ENCODE measurements at places on chromosomes 2 and 18. TPM values are rescaled to one million over a fixed set of nuclear protein-coding genes. Genes with fewer than 3 reads are reported as not detected.

The MALL gene
- 27.4 TPM for total RNA-seq

The CNOT11 gene
- 40.4 TPM for total RNA-seq

The TMEFF2 gene
- not detected for total RNA-seq

The CAPN14 gene
- total RNA-seq, result 0.16 TPM

The IL1A gene
- not detected for total RNA-seq

The ARHGEF33 gene
- 1.0 TPM for total RNA-seq

The MAP3K19 gene
- not detected for total RNA-seq

The IL1RL1 gene
- 4.8 TPM for total RNA-seq

The SLC4A3 gene
- total RNA-seq, result 502 TPM

The SKA1 gene
- total RNA-seq, result 0.78 TPM

The DCDC2C gene
- not detected for total RNA-seq

The AAMP gene
- total RNA-seq, result 88.8 TPM

The DUSP2 gene
- 9.0 TPM for total RNA-seq

The SLC9A4 gene
- not detected for total RNA-seq

The CDH19 gene
- total RNA-seq, result 30.4 TPM

The PRKAG3 gene
- total RNA-seq, result not detected

The FAM117B gene
- total RNA-seq, result 3.3 TPM

The CTNNA2 gene
- total RNA-seq, result not detected

The C1GALT1C1L gene
- 2.1 TPM for total RNA-seq

The CGREF1 gene
- total RNA-seq, result 4.3 TPM

The IL1R1 gene
- total RNA-seq, result 86.2 TPM

The MYOM1 gene
- total RNA-seq, result 357 TPM

All from right atrium auricular region (tissue), 2 donors.